ENCODE measurements at places on chromosomes 2 and 18. TPM values are rescaled to one million over a fixed set of nuclear protein-coding genes. Genes with fewer than 3 reads are reported as not detected.
A peak's percentile ranks its signal among the peaks of the same experiment; 100 is the strongest.

GRCh38 chr18:27976806-27977408, 200.0 kb downstream of the CDH2 start:
- DNase-seq: no peak

DNA sequence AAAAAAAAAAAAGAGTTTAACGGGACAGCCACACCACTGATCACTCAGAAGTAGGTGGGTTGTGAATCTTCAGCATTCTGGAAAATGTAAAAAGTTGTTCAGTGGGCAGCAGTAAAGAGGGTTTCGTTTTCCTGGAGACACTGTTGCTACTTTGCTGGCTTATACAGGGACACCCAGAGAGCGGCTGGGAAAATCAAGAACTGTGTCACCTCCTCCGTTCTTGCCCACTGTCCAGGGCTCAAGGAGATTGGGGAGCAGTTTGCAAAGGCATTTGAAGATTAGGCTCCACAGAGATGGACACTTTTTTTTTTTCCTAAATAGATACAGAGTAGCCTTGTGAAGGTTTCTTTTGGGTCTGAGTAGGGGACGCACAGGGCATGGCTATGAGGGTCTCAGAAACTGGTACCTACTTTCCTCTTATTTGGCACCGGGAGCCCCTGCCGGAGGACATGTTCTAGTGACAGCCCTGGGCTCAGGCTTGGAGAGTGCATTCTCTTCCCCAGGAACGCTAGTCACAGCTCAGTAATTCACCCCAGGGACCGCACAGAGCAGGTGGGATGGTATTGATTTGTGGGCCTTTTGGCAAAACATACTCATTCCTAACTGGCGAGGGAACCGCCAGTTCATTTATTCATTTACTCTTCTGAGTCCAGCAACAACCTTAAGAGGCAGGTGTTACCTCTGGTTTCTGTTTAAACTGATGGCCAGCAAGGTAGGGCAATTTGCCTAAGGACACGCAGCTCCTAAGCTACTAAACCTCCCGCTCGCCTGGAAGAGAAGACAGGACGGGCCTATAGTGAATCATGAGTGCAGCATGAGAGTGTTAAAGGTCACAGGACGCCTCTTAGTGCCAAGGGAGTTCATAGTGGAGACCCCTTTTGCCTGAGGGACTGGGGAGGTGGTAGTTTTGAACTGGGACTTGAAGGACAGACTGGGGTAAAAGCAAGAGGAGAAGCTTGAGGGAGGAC, 53.1 kb downstream of the HPCAL1 start:
- no peak for DNase-seq

GRCh38 chr2:156818944-156819343, 382.8 kb downstream of the GPD2 start:
- DNase-seq: no peak

- no peak for DNase-seq
These were observed 107.3 kb downstream of the DYSF start for GRCh38 chr2:71560638-71561011.

GRCh38 chr2:62238236-62238635, 42.3 kb downstream of the B3GNT2 start:
- DNase-seq: no peak

DNA sequence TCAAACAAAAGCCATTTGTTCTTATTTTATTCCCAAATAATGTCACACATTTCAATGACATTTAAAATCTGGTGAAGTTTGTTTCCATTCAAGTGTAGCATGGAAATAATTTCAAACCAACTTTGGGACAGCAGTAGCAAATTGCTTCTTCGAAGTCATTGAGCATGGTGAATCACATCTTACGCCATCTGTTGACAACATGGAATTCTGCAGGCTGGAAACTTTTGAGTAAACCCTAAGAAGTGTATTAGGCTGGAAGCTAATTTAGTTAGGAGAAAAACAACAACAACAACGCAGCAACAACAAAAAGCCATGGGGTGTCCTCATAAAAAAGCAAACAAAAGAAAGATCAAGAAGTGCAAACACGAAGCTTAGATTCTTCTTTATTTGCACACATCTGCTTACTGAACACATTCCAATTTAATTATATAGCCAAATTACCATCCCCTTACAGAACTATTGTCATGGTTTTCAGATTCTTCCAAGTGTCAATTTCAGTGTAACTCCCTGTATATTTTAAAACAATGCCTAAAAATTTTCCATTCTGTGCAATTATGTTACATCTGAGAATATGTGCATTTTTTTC, 659.0 kb upstream of the CDH7 start:
- no peak for DNase-seq

DNA sequence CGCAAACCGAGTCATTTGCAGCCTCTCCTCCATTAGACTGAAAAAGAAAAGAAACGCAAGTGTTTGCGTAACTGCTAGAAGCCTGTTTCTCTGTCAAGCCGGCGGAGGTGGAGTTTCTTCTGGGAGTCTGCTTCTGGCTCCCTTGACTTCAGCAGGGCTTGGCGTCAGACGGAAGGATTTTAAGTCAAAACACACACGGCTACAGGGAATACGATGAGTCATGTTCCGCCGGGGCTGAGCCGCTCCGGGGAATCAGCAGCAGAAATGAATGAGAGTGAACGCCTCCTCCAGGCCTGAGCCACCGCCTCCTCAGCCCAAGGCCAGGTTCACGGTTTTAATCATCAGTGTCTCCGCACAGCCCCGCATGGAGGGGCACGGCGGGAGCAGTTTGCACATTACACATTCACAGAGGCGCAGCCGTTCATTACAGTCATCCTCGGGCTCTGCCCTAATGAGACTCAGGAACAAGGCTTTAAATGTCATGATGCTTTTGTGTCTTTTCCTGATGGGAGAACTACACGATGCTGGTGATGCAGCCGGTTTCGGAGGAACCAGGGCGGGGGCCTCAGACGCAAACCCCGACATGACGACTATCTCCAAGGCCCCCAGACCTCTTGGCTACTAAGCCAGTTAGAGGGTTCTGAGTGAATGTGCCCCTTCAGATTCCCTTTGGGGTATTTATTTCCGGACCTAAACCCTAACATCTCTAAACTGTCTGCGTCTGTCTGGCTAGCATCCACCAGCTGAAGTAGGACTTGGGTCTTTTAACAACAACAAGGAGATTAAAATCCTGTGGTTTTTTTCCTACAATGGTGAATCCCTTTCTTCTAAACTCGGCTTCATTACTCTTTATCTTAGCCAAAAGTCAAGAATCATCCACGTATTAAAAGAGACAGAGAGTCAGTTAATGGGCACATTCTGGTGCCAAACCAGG, 11.1 kb upstream of the SCG2 start:
- peak; percentile 70 for DNase-seq

DNA sequence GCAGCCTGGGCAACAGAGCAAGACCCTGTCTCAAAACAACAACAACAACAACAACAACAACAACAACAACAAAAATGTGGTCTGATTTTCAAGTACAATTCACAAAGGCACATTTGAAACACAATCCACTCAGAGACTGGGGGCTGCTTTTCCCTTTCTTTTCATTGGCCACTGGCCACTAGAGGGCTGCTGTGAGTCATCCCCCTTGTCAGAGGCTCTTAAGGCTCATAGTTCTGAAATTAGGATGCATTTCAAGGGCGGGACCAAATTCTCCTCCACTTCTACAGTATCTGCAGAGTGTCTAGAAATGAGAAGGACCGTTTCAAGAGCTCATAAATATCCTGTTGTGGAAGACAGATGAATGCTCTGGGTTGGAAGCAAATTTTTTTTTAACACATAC, 285.4 kb downstream of the NRXN1 start:
- DNase-seq: no peak

GRCh38 chr2:51084750-51085149, 52.8 kb upstream of the NRXN1 start:
- DNase-seq: no peak

DNA sequence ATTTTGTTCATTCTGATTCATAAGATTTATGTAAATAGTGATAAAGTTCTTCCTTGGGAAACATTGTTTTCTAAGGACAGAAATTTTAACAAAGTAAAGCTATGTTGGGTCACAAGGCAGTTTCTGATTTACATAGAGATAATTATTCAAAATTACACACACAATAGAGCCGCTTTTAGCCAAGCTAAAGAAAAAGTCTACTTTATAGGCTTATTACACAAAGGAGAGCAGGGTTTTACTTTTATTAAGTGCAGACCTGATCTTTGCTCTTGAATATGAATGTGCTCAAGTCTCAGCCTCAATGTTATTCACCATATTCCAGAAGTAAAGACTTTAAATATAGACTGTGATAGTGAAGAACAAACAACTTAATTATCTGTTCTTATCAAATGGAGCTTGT, 787.8 kb upstream of the LINC00305 start:
- no peak for DNase-seq

GRCh38 chr2:106098081-106098480, 96.0 kb downstream of the UXS1 start:
- DNase-seq: no peak

DNA sequence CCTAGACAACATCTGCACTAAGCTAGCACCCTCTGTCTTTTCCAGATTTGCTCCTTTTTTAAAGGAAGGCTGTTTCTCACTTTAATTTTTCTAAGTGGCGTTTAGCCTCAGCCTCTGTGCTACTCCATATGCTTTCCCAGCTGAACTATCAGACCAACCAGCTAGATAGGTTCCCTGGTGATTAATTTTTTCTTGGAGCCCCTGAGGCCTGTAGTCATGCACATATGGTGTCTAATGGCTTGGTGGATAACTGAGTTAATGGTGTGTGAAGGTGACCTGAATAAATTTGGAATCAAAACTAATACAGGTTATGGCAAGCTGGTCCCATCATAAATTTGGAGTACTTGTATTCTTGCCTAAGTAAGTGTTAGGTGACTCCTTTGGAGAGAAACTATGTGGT, 135.5 kb downstream of the MGAT5 start:
- no peak for DNase-seq

DNA sequence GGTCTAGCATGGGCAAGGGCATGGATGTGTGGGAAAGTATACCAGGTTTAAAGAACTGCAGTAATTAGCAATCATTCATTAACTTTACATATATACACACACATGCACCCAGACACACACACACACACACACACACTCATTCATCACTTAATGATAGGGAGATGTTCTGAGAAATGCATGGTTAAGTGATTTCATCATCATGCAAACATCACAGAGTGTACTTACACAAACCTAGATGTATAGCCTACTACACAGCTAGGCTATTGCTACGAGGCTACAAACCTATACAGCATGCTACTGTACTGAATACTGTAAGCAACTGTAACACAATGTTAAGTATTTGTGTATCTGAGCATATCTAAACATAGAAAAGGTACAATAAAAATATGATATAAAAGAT, 83.6 kb downstream of the COLEC12 start:
- no peak for DNase-seq

GRCh38 chr2:8714283-8714682, 32.4 kb downstream of the ID2 start:
- peak; percentile 35 for DNase-seq

DNA sequence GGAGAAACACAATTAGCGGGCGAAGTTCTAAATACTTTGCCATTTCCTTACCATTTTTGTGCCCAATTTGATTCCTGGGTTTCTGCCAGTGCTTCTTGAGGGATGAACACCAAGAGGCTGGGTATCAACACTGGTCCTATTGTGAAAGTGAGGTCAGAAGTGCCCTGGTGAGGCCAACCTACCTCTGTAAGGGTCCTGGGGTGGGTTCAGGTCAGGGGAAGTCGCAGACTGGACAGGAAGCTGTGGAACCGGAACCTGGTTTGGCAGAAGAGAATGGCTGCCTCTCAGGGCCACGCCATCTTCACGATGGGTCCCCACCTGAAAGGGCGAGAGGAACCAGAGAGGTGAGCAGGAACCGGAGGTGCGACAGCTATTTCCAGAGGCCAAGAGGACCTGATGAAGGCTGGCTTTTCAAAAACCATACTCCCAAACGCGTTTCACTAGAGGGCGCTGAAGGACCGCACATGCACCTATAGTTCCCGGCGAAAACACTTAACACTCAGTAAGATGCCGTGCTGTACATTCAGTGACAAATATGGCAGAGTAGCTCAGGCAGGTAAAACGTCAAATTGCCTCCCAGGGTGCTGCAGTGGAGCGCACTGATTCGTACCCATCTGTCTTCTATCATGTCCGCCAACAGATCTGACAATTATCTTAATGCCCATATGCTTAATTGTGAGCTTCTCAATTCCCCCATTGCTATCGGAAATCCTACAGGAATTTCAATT, 275.3 kb upstream of the CCDC68 start:
- peak; percentile 73 for DNase-seq

- DNase-seq: peak; percentile 77
These were observed 648 bp downstream of the ARID5A start for GRCh38 chr2:96537066-96537733.

GRCh38 chr18:79367480-79367879, 28.2 kb upstream of the NFATC1 start:
- no peak for DNase-seq

EMILIN2 gene
- 12.4 TPM for total RNA-seq

EVX2 gene
- total RNA-seq: not detected

LRP2 gene
- total RNA-seq: 0.05 TPM

TXNDC9 gene
- 20.6 TPM for total RNA-seq

PTH2R gene
- not detected for total RNA-seq

MC5R gene
- total RNA-seq: not detected

All from left ventricle myocardium inferior (tissue), 1 donor.